Mesothelial cell of epicardium (in vitro differentiated cells): ENCODE measurements at places on chromosomes 2 and 18.

DNA sequence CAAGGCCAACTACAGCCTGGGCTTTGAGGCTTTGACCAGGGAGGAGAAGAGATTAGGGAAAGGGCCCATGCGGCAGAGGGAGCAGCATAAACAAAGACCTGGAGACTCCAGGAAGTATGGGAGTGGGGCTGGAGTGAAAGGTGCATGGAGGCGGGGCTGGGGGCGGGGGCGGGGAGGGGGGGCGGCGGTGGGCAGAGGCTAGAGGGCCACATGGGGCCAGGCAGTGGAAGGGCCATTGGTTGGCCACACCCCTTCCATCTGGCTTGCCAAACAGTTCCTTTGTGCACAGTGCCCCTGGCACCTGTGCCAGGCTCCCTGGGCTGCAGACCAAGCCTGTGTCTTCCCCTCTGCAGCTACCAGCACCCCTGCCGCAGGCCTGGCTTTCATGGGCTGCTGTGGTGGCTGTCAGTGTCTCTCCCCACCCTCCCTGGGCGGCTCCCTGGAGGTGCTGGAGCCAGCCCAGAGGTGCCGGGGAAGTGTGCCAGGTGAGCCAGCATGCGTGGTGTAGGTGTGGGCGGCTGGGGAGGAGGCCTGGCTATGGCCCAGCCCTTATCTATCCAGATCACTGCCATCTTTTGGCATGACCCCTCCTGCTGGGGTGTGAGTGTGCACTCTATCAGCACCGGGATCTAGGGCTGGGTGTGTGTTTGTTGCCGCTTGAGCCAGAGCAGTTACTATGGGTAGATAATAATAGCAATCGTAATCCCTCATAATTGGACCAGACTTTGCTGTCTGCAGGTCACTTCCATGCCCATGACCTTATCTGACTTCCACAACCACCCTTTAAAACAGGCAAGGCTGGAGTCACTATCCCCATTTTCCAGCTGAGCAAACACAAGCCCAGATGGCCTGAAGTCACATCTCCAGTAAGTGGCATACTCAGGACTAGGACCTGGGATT, 30.5 kb downstream of the DNMT3A start:
- no peak for DNase-seq

- DNase-seq = no peak
Measured at GRCh38 chr2:73925033-73925704, 1.5 kb upstream of the DGUOK start.

- DNase-seq = no peak
Measured at GRCh38 chr2:203432811-203433210, 102.3 kb downstream of the RAPH1 start.

DNA sequence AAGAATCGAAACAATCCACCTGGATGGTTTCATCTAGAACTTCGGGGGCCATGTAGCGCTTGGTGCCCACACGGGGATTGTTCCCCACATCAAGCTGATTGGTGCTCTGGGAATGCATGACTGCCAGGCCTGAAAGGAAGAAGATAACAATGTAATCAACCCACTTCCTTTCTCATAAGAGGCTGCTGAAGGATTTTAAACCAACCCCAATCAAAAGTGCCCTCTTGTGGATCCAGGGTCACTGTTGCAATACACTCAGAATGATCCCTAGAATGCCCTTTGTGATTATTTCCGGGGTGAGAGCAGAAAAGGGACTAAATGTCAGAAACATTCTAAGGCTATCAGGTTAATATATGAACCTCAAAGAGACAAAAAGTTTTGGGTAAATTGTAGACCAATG, 115.2 kb downstream of the ACVR1 start:
- no peak for DNase-seq

DNA sequence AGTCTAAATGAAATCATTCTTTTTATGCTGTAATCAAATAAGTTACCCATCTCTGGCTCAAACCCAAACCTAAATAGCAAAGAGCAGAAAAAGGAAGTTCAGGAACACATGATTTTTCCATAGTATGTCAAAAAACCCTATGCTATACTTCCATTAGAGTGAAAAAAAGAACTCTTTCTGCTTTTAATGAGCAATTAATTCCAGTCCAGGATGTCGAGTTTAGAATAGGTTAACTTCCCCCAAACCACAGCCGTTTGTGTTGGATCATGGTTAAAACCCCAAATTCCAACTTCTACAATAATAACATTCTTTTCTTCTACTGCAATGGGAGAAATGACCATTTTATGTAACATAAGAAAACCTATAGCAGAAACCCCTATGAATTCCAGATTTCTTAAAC, 171.1 kb upstream of the NRP2 start:
- DNase-seq = no peak

DNA sequence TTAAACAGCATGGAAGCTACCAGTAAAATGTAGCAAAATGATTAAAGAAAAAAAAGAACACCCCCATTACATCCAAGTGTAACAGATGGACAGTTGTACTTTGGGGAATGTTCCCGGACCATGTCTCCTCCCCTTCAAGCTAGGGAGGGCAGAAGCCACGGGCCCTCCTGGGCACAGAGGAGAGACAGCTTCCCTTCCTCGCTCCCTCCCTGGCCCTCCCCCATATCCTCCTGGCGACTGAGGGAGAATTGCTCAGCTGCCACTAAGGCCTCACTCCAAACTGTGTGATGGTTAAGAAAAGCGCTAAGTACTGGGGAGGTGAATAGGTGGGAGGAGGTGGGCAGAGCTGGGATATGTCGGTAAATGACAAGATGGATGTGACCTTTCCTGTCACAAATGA, 358.0 kb downstream of the HRH4 start:
- no peak for DNase-seq

DNA sequence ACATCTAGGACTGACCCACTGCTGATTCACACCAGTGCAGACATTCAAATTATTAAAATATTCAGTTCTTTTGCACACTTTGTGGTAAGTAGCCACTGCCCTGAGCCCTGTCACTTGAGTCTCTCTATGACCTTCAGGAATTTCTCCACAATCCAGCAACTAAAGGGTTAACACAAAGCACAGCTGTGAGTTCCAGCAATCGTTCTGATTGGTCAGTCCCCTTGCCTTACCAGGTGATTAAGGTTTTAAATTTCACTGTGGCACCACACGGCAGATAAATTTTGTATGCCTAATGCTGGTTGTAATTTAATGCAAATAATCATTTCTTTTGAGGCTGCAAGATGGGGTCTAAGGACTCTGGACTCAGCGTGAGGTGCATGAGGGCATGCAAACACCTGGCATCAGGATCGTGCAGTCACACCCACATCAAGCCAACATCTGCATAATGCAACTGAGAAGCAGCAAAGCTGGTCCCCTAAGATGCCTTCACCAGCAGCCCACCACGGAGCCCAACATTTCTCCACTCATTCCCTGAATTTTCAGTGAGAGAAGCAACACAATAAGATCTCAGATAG, 36.6 kb downstream of the SLC14A1 start:
- DNase-seq = no peak

DNA sequence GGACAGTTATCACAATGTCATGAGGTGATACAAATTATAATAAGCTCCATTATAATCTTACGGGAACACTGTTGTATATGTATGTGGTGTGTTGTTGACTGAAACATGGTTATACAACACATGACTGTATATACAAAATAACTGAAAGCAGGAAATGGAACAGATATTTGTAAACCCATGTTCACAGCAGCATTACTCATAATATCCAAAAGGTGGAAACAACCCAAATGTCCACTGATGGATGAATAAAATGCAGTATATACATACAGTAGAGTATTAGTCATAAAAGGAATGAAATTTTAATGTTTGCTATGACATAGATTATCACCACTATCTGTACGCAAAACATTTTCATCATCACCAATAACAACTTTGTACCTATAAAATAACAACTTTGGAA, 107.3 kb downstream of the USP34 start:
- no peak for DNase-seq

DNA sequence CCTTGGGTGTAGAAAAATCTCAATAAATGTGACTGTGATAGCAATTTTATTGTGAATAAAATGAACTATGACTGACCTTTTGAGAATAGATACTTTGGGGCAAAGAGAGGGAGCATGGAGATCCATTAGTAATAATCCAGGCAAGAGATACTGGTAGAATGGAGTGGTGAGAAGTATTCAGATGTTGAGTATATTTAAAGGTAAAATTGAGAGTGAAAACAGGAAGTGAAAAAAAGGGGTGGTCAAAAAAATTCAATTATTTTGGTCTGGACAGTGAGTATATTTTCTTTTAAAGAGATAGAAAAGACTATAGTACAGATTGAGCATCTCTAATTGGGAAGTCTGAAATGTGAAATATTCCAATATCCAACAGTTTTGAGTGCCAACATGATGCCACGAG, 1515.6 kb upstream of the NXPH2 start:
- DNase-seq = no peak

DNA sequence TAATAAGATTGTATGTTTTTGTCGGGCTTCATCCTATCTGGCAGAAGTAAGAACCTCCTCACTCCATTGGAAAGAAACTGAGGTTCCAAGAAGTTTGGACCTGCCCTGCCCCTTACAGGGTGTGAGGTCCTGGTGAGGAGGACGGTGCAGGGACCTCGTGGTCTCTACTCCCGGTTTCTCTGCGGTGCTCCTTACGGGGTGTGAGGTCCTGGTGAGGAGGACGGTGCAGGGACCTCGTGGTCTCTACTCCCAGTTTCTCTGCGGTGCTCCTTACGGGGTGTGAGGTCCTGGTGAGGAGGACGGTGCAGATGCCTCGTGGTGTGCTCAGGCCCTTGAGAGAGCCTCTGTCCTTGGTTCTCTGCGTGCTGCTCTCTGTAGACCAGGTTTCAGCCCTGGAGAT, 5.2 kb downstream of the CTDP1 start:
- DNase-seq = no peak

GRCh38 chr18:3654442-3655253, 204.7 kb downstream of the TGIF1 start:
- no peak for DNase-seq

- no peak for DNase-seq
Measured at GRCh38 chr18:22914633-22915032, 18.5 kb upstream of the RBBP8 start.

- no peak for DNase-seq
Measured at GRCh38 chr2:2564300-2565078, 233.4 kb upstream of the MYT1L start.

DNA sequence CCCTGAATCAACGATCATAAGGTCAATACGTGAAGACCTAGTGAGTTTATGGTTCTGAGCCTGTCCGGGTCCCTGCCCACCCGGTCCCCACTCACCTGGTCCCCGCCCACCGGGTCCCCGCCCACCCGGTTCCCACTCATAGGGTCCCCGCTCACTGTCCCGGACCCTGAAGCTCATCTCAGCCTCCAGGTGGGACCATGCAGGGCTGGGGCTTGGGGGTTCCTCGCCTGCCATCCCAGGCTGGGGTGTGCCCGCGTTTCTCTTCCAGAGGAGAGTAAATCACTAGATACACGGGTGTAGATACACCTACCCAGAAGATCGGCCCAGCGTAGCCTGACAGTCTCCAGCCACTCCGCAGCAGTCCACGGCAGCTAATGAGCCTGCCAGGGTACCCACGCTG, 131.5 kb downstream of the MBP start:
- DNase-seq = no peak

DNA sequence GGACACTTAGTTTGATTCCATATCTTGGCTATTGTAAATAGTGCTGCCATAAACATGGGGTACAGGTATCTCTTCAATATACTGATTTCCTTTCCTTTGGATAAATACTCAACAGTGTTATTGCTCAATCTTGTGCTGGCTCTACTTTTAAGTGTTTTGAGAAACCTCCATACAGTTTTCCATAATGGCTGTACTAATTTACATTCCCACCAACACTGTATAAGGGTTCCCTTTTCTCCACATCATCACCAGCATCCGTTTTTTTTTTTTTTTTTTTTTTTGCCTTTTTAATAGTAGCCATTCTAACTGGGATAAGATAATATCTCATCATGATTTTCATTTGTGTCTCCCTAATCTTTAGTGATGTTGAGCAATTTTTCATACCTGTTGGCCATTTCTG, 29.9 kb upstream of the GALNT5 start:
- DNase-seq = no peak

GRCh38 chr2:67840460-67841068, 222.2 kb downstream of the C1D start:
- DNase-seq = peak; percentile 40

GRCh38 chr18:23387265-23387664, 65.8 kb upstream of the RIOK3 start:
- DNase-seq = no peak

GRCh38 chr18:45481821-45482220, 133.5 kb upstream of the SLC14A2 start:
- no peak for DNase-seq

- DNase-seq = no peak
Measured at GRCh38 chr2:220767591-220768255, 804.4 kb downstream of the EPHA4 start.

DNA sequence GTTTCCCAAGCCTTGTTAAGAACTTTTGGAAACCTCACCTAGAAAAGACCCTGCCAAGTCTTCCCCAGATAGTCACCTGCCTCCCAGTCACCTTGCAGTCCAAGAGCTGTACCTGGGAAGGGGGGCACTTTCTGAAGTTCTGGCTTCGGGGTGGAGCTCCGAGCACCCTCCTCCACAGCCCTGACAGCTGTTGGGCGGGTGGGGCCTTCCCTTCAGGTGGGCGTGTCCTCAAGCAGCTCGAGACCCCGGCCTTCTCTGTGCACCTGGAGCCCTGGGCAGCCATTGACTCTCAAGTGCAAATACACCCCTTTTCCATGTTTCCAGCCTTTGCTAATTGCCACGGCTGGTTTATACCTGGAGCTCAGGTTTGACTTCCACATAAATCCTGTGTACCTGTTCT, 37.0 kb upstream of the IGFBP5 start:
- no peak for DNase-seq

DNA sequence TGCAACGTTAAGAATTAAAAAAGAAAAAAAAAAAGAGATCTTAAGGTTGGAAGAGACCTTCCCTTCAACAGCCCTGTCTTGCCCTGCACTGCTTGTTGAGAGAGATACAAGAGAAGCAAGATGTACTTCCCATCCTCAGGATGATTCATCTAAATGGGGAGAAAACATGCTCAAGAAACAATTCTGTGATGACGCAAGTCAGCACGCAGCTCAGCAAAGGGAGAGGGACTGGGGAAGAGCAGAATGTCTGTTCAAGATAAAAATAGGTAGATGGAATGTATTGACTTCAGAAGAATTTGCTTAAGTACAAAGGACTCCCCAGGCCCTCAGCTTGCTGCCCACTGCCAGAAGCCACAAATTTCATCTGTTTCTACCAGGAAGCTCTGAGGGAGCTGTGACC, 198.2 kb upstream of the SPRED2 start:
- no peak for DNase-seq

- no peak for DNase-seq
Measured at GRCh38 chr2:97907369-97908100, 88.2 kb downstream of the TMEM131 start.

GRCh38 chr2:230602562-230603230, 109.9 kb upstream of the CAB39 start:
- no peak for DNase-seq
